ENCODE measurements at places on chromosomes 2 and 18.

GRCh38 chr2:237859533-237860272 lies at the start of gene RAMP1:
RAMP1 (plus strand) TSS chr2:237859623; CDS start chr2:237859676, 53 bp downstream.
- no peak for DNase-seq

DNA sequence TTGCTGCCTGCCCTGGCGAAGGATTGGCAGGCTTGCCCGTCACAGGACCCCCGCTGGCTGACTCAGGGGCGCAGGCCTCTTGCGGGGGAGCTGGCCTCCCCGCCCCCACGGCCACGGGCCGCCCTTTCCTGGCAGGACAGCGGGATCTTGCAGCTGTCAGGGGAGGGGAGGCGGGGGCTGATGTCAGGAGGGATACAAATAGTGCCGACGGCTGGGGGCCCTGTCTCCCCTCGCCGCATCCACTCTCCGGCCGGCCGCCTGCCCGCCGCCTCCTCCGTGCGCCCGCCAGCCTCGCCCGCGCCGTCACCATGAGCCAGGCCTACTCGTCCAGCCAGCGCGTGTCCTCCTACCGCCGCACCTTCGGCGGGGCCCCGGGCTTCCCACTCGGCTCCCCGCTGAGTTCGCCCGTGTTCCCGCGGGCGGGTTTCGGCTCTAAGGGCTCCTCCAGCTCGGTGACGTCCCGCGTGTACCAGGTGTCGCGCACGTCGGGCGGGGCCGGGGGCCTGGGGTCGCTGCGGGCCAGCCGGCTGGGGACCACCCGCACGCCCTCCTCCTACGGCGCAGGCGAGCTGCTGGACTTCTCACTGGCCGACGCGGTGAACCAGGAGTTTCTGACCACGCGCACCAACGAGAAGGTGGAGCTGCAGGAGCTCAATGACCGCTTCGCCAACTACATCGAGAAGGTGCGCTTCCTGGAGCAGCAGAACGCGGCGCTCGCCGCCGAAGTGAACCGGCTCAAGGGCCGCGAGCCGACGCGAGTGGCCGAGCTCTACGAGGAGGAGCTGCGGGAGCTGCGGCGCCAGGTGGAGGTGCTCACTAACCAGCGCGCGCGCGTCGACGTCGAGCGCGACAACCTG lies at the start of gene DES:
Gene DES, plus strand, starts transcription at position 223 of the 857 bp plus-strand sequence. Its CDS starts 86 bp downstream, at position 309.
- DNase-seq, result no peak

- DNase-seq, result no peak
Measured at GRCh38 chr2:129135017-129135416, 816.3 kb upstream of the HS6ST1 start.

GRCh38 chr2:232926431-232926939 lies 56.4 kb downstream of the SNORC start:
- no peak for DNase-seq

GRCh38 chr2:216596236-216596979 lies 36.8 kb upstream of the IGFBP2 start:
- DNase-seq, result no peak

DNA sequence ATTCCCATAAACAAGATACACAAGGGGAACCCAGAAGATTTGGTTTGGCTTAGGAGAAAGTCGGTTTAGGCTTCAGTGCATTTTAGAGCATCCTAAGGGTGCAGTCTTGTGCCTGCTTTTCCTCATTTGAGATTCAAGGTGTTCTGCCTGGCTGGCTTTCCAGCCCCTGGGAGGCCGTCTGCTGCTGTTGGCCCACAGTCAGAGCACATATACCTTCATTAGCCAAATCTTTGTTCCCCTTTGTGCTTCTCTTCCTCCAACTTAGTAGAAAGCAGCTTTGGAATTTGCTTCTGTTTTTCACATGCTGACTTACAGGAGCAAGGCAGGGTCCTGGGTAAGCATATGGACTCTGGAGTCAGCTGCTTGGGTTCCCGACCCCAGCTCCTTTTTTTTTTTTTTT lies 477.1 kb upstream of the TCF4 start:
- DNase-seq, result no peak

GRCh38 chr2:23135481-23136100 lies 249.4 kb upstream of the KLHL29 start:
- DNase-seq, result no peak

DNA sequence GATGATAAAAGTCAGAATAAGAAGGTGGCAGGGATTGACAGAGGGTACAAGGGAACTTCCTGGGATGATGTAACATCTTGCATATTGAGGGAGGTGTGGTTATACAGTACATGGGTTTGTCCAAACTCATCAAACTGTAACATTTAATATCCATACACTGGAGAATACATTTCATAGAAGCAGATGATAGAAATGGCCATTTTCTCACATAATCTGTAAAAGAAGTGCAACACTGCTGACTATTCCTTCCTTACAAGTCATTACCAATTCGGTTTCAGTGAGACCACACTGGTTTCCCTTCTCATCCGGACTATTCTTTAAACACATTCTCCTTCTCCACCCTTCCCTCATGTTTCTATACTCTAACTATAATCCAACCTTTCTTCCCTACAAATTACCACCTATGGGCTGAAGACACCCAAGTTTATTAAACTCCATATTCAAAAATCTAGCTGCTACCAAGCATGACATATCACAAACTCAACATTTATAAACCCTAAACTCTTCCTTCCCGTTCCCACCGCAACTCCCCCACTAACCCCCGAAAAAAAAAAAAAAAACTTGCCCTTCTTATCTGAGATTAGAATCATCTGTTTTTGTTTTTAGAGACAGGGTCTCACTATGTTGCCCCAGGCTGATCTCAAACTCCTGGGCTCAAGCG lies 1.6 kb downstream of the COX7A2L start:
- DNase-seq, result peak; percentile 42

GRCh38 chr2:227592694-227593387 lies 5.9 kb upstream of the SCYGR2 start:
- no peak for DNase-seq

DNA sequence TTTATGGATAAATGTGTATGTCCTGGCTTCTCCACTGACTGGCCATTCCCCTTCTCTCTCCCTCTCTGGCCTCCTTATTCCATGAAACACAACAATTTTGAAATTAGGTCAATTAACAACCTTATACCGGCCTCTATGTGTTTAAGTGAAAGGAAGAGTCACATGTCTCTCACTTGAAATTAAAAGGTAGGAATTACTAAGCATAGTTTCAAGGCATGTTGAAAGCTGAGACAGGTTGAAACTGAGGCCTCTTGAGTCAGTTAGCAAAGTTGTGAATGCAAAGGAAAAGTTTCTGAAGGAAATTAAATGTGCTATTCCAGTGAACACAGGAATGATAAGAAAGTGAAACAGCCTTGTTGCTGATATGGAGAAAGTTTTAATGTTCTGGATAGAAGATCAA lies 69.7 kb downstream of the ADAM23 start:
- no peak for DNase-seq

- DNase-seq, result no peak
Measured at GRCh38 chr2:119234021-119235019, 10.7 kb downstream of the STEAP3 start.

- DNase-seq, result no peak
Measured at GRCh38 chr18:24228667-24229041, 89.8 kb downstream of the CABYR start.

DNA sequence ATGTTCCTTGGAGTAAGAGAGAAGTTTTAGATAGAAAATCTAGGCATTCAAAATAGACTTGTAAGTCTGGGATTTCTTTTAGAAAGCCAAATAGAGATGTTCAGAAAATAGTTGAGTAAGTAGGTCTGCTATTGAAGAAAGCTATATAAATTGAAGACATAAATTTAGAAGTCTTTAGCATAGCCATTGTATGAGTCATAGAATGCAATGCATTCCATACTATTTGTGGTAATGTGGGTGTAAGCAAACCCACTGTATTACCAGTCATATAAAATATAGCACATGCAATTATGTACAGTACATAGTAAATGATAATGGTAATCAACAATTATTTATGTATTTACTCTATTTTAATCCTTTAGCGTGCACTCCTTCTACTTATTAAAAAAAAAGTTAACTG lies 14.1 kb downstream of the MC4R start:
- DNase-seq, result no peak

DNA sequence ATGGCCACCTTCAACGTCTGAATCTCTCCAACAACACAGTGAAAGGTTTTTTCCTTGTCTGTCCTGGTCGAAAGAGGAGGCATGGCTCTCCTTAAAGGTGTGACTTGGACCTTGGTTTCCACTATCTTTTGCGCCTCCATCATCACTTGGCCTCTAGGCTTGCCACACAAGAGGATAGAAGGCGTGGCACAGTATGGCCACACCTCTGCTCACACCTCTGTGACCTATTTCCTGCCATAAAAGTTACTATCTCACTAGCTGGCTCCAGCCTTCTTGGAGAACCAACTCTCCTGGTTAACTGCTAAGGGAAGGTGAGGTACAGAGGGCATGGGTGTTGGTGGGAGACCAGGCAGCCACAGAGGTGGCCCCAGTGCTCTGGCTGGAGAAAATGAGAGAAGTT lies 165.9 kb downstream of the UXS1 start:
- no peak for DNase-seq

DNA sequence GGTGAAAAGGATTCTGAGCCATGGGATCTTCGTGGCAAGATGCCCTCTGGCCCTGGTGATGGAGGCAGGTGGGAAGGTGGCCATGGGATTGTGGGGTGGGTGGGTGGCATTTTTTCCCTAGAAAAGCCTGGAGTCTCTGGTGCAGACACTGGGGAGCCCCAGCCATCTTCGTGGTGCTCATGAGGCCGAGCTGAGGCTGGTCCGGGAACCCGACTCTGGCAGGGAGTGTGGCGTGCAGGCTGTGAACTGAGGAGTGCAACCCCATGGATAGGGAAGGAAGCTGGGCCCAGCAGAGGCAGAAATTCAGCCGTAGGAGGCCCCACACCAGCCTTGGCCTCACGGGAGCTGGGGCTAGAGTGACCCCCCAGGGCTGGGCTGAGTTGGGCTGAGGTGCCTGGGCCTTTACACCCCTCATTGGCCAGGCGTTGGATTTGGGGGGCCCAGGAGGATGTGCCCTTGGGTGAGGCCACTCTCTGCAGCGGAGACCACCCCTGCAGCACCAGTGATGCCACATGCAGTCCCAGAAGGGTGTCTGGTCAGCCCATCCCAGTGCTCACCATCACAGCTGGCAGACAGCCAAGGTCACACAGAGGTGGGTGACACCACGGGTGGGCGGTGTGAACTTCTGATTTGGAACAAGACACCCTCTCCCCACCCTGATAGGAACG lies 115.6 kb upstream of the HDAC4 start:
- DNase-seq, result no peak

- no peak for DNase-seq
Measured at GRCh38 chr2:58055033-58055786, 8.6 kb downstream of the VRK2 start.

GRCh38 chr2:195251214-195251613 lies 405.8 kb upstream of the SLC39A10 start:
- DNase-seq, result no peak

- peak; percentile 48 for DNase-seq
Measured at GRCh38 chr18:12934454-12935071, 13.2 kb upstream of the SEH1L start.

DNA sequence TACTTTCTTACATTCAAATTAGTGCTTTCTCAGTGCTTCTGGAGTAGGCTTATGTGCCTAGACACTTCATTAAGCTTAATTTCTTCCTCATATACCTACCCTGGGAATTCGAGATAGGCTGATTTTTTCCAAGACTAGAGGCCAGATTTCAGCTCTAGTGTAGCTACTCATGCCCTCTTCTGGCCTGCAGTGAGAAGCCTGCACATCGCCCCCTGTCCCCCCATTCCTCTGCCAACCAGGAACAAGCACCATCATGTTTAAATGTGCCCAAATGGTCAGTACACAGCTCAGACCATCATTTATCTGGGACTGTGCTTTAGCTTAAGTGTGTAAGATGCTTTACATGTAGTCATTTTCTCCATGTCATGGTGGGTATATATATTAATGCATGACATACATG lies 1218.8 kb upstream of the LRRTM1 start:
- no peak for DNase-seq

- DNase-seq, result no peak
Measured at GRCh38 chr2:108983061-108983460, 6.0 kb downstream of the EDAR start.

GRCh38 chr2:213101692-213102460 lies 49.5 kb downstream of the IKZF2 start:
- DNase-seq, result no peak

- no peak for DNase-seq
Measured at GRCh38 chr2:205290299-205290698, 392.0 kb upstream of the NRP2 start.

DNA sequence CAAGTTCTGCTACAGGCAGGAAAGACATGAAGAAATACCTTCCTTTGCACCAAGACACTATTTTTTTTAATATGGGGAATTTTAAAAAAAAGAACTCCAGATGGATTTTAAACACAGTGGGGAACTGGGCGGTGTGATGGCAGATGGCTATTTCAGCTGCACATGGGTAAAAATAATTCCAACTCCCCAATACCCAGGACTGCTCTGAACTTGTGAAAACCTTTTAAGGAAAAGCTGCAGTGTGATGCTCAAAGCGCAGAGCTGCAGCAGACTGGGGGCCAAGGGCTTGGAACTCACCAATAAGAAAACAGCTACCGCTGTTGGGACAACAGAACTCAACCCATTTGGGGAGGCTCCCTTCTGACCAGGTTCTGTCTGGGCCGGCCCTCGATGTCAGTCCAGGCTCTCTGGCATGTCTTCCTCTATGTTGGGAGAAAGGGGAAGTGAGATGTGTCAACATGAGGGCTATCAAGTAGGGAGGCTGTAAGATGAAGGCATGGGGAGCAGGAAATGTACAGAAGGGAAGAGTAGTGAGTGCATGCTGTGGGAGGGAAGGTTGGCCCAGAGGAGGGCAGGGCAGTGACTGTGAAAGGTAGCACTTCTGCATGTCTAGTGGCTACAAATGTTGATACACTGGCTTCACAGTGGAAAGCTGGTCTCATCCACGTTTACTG lies 64.0 kb upstream of the SLC14A2 start:
- peak; percentile 15 for DNase-seq

- DNase-seq, result peak; percentile 80
Measured at GRCh38 chr2:7899923-7900322, 781.9 kb upstream of the ID2 start.

DNA sequence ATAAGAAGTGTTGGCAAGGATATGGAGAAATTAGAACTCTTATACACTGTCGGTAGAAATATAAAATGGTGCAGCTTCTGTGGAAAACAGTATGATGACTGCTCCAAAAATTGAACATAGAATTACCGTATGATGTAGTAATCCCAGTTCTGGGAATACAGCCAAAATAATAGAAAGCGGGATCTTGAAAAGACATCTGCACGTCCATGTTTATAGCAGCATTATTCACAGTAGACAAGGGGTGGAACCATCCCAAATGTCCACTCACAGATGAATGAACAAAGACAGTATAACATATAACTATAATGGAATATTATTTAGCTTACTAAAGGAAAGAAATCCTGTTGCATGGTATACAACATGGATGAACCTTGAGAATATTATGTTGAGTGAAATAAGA lies 257.7 kb downstream of the TDRD15 start:
- DNase-seq, result no peak

GRCh38 chr2:206023183-206023582 lies 62.8 kb downstream of the INO80D start:
- no peak for DNase-seq

- DNase-seq, result no peak
Measured at GRCh38 chr2:77521931-77522470, at the start of gene LRRTM4. LRRTM4 (minus strand) TSS chr2:77522376.

GRCh38 chr2:151306621-151307020 lies 17.2 kb upstream of the NMI start:
- no peak for DNase-seq

All from GF-D8 (cell line).